DMS53 (cell line): ENCODE measurements at places on chromosomes 1 and 21.

GRCh38 chr1:90048043-90048442 is 53.1 kb downstream of the ZNF326 start:
- DNase-seq = no peak

DNA sequence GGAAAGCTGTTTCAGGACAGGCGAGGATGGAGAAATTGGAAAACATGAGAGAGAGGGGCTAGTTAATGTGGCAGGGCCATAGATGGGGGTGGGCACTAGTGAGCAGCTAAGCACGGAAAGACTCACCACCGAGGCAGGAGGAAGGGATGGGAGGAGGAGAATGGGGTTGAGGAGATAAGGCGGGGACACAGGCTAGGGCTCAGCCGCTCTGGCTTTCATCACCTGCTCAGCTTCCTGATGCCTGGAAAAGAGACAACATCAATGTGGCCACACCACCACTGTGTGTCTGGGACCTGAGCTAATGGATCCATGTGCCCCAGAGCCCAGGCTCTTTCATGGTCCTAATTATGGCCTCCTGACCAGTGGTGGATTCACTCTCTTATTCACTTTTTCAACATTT is 27.6 kb downstream of the PMVK start:
- DNase-seq = no peak

GRCh38 chr1:57474137-57474750 is 50.4 kb upstream of the DAB1 start:
- no peak for DNase-seq

- DNase-seq = no peak
These were observed 13.0 kb downstream of the SLC19A2 start for GRCh38 chr1:169472738-169473137.

DNA sequence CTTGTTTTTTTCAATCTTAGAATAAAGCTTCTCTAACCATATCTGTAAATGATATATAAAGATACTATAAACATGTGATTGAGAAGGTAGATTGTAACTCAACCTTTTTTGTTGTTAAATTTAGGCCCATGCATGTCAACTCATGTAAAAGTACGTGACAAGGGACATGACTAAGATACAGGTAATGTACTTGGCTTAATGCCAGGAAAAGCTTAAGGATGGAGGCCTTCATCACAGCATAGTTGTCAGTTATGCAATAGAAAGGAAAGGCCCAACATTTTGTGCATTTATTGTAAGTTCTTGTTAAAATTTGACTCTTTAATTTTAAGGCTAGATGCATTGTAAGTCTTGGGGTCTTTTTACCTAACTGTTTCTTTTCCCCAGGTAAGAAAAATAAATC is 305.1 kb downstream of the LTN1 start:
- DNase-seq = peak; percentile 24
